Cortex of kidney (tissue), 1 donor: ENCODE measurements at places on chromosomes 16 and 17.

DNA sequence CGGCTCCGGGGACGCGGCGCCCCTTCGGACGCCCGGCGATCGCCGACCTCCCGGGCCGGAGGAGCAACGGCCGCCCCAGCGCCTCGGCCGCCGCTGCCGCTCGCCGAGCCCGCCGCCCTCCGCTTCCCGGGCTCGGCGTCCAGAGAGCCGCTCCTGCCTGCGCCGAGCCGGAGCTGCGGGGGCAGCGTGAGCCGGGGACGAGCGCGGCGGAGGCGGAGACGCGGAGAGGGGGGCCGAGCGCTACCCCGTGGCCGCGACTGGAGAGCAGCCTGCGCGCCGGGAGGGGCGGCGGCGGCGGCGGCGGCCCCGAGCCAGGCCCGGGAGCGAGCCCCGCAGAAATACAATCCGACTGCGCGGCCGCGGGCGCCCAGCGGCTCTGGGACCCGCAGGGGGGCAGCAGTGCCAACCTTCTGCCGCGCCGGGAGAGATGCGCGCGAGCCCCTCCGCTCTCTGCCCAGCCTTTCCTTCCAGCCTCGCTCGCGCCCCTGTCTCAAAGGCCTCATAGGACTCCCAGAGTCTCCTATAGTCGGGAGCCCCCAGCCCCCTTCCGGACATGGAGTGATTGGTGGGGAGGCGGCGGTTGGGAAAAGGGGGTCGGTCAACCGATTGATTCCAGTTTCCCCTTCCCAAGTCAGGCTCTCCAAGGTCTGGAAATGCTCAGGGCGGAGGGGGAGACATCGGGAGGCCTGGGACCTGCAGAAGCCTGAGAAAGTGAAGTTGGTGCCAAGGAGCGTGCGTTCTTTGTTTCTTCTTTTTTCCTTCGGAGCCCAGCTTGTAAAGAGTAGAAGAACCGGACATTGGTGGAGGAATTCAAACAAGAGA lies 1.0 kb upstream of the SDK2 start:
- DNase-seq: no peak

GRCh38 chr17:29019475-29020181 lies 13.8 kb upstream of the SEZ6 start:
- no peak for DNase-seq

- DNase-seq: no peak
These were observed 12.2 kb upstream of the PPP1R27 start for GRCh38 chr17:81846743-81847689.

GRCh38 chr17:49577963-49578362 lies 2.3 kb downstream of the NXPH3 start:
- no peak for DNase-seq

GRCh38 chr17:7838090-7839075 lies 4.4 kb downstream of the KDM6B start:
- DNase-seq: no peak

GRCh38 chr17:45302649-45303173 lies 14.1 kb downstream of the MAP3K14 start:
- no peak for DNase-seq

DNA sequence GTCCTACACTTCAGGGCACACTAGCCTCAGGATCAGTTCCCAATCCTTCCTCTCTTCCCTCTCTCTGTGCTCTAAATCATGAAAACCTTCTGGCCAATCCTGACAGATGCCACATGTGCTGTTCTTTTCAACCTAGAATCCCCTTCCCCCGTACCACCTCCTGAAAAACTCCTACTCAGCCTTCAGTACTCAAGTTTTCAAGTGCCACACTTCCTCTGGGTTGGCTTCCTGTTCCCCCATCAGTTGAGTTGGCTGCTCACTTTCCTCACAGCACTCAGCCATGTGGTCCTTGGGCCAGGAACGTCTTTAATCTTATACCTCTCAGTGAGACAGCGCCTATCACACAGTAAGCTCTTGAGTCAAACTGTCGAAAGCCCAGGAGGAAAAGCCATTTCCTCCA lies 3.3 kb downstream of the ASPHD1 start:
- DNase-seq: no peak

GRCh38 chr16:87527055-87527724 lies 34.4 kb upstream of the ZCCHC14 start:
- DNase-seq: no peak

GRCh38 chr16:86598607-86599565 lies 20.5 kb downstream of the FOXL1 start:
- no peak for DNase-seq

GRCh38 chr16:17469741-17470181 lies 999 bp downstream of the XYLT1 start:
- no peak for DNase-seq

DNA sequence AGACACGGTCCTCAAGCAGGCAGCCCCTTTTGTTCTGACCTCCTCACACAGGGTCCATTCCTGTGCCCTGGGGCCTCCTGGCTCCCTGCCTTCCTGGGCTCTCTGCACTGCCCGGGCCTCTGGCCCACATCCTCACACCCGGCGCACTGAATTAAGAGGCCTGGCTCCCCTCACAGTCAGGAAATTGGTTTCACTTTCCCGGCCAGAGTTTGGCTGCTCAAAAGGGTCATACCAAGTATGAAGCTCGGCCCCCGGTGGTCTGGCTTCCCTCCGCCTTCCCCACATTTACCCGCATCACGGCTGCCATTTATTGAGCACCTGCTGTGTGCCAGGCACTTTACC lies 220.0 kb downstream of the NTN1 start:
- DNase-seq: no peak

GRCh38 chr16:22192261-22193062 lies 13.6 kb upstream of the EEF2K start:
- no peak for DNase-seq

DNA sequence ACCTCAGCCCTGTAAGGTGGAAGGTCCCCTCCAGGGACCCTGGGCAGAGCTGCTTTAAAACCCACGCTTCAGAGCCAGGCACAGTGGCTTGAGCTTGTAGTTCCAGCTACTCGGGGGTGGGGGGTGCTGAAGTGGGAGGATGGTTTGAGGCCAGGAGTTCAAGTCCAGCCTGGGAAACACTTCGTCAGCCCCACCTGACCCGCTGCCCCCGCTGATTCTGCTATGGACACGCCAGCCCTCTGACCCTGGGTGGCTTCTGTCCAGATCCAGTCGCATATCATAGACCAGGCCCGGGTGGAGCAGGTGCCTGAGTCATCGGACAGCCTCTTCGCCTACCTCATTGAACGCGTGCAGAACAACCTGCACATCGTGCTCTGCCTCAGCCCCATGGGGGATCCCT lies 35.2 kb upstream of the KDM6B start:
- DNase-seq: no peak

DNA sequence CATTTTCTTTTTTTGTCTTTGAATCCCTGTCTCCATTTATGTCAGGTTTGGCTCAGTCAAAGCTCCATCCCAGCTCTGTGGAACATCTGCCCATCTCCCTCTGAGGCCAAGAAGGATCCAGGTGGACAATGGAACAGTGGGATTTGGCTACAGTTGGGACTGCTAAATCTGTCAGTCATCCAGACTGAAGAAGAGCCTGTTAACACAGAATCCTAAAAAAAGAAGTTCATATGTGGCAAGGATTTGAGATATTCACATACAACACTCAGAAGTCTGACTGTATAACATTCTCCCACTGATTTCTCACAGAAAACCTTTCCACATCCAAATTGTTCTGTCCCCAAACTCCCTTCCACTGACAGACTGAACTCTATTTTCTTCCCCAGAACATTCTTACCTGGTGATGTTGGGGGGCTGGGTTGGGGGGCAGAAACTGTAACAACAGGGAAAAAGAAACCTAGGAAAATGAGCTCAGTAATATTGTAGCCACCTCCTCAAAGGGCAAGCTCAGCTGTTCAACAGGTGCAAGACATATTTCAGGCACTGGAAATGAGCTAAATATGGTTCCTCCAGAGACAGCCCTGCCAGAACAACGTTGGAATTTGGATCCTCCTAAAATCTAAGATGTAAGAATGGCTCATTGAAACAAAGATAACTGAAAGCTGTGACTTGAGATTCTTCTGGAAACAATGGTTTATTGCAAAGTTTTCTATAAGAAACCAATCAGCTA lies 301.5 kb upstream of the CDH5 start:
- no peak for DNase-seq

GRCh38 chr16:56193951-56194726 lies 2.9 kb downstream of the GNAO1 start:
- DNase-seq: no peak

- no peak for DNase-seq
These were observed 1.6 kb downstream of the EXOC3L1 start for GRCh38 chr16:67188323-67188722.

- no peak for DNase-seq
These were observed 13.9 kb upstream of the TBX2 start for GRCh38 chr17:61385577-61386236.

DNA sequence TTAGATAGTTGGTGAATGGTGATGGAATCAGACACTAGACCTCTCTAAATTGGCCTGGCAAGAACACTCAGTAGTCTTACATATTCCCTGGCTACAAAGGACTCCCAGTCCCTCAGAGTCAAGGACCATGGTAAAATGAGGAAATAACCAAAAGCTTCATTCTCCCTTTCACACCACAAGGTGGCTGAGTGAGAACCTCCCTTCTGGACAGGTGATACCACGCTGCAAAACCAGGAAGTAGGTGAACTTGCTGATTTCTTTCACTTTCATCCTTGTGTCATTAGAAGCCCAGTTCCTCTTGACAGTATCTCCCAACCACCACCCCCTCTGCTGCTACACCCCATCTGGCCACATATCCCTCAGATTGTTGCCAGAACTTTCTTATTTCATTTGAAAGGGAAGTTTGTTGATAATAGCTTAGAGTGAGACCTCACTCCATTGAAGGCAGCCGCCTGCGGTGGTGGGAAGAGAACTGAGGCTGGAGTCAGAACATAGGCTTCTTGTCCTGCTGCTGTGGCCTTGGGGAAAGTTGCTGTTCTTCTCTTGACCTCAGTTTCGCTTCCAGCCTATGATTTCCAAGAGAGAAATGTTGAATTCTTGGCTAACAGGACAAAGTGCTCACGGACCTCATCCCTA lies 290.6 kb upstream of the CCL2 start:
- DNase-seq: no peak

GRCh38 chr16:72404299-72404698 lies 232.3 kb upstream of the PMFBP1 start:
- DNase-seq: no peak

GRCh38 chr16:79272141-79272577 lies 328.4 kb downstream of the MAF start:
- no peak for DNase-seq

GRCh38 chr17:28937044-28937729 lies 14.1 kb downstream of the PHF12 start:
- DNase-seq: no peak

DNA sequence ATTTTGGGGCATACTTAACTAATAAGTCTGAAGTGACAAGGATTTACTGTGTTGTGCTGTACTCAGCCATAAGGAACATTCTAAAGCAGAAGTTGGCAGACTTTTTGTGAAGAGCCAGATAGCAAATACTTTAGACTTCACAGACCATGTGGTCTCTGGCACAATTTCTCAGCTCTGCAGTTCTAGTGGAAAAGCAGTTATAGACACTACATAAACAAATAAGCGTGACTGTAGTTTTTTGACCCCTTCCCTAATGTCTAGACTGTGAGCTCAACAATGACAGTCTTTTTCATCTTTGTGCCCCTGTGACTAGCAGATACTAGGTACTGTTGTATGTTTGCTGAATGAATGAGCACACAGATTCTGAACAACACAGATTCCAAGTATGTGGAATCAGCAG lies 4.9 kb downstream of the RPAIN start:
- DNase-seq: no peak

DNA sequence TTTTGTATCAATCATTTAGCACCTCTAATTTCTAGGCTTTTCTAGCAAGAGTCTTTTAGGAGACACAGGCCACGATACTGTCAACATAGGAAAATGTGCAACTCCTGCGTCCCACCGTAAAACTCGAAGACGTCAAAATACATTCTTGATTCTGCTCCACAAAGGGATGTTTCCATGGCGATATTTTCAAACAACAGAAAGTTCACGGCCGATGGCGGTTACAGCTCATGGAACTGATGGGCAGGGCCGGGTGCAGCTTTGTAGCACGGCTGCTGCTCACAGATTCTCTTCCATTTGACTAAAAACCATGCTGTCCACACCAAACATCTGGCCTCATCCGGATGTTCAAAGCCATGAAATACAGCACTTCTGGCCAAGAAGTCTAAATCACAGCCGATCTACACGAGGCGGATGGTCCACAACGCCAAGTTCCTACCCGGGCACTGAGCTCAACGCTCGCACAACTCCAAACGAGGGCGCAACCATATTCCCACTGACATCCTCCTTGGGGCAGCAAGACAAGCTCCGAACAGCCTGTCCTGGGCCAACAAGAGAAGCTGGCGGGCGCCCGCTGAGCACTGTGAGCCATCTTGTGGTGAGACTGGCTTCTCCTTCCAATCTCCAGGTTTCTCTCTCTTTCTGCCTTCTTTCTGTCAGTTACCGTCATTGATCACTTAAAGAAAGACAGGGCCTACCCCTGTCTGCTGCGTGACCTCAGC lies 79.8 kb downstream of the ZNF778 start:
- DNase-seq: no peak

GRCh38 chr17:31224366-31224765 lies 72.7 kb downstream of the OMG start:
- no peak for DNase-seq

GRCh38 chr16:4293822-4294457 lies 21.1 kb upstream of the TFAP4 start:
- no peak for DNase-seq

- no peak for DNase-seq
These were observed 315.2 kb upstream of the MAF start for GRCh38 chr16:79915761-79916160.

DNA sequence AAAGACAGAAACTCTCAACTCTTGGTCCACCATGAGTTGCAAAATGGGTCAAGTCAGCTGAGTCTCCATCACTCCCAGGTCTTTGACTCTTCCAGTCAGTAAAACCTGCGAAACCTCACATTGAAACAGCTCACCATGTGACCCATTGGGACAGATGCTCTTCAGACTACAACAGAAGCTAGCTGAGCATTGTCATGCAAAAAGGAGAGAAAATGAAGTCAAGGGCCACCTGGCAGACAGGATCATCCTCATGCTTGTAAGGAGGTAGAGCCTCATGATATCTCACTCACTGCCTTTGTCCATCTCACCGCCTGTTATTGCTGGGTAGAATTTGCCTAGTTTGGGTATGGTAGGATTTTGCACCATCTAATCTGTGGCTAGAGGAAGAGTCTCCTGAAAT lies 50.2 kb downstream of the MAF start:
- no peak for DNase-seq

- no peak for DNase-seq
These were observed 10.5 kb downstream of the OMG start for GRCh38 chr17:31286587-31286986.

- no peak for DNase-seq
These were observed 32.9 kb downstream of the MAP2K4 start for GRCh38 chr17:12053552-12053951.

- DNase-seq: no peak
These were observed 197.1 kb downstream of the SHISA9 start for GRCh38 chr16:13098536-13098935.
